Posterior vena cava (tissue), 2 donors: ENCODE measurements at places on chromosomes 6 and 20.

GRCh38 chr20:57251344-57251743 lies 15.1 kb downstream of the BMP7 start:
- no peak for DNase-seq

DNA sequence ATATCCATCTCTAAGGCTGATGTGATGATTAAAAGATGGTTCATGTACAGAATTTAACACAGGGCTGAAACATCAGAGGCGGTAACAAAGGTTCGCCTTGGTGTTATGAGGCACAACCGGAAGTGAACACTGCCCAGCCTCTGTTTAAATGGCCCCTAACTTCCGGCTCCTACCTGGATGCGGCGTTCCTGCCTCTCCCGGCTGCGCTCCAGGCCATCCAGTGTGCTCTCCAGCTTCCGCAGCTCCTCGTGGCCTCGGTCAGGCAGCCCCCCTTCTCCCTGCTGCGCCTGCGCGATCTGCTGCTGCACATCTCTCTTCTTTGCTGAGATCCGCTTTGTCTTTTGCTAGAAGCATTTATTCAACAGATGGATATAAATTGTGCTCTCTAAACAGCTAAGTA lies 195.3 kb downstream of the SYNE1 start:
- DNase-seq, result no peak

DNA sequence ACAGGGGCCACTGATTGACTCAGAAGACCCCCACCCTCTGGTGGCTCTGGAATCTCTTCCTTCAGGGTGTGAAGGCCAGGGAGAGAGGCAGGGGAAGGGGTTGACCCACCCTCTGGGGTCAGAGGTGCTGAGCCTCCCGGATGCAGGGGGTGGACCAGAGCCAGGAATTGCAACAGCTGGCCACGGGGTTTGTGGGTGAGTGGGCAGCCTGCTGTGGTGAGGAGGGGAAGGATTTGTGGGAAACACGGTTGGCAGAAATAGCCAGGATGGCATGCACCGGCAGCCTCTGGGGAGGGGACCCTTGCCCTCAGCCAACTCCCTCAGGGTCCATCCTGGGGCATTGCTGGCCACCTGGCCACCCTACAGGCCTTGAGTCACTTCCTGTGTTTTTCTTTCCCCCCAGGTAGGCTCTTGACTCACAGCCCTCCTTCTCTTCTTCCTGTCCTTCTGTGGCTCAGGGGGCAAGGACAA lies 92.8 kb downstream of the MRPL14 start:
- peak; percentile 58 for DNase-seq

- DNase-seq, result no peak
Measured at GRCh38 chr6:11835065-11835464, 56.5 kb upstream of the ADTRP start.

- DNase-seq, result no peak
Measured at GRCh38 chr6:164856138-164856537, 453.3 kb downstream of the C6orf118 start.

DNA sequence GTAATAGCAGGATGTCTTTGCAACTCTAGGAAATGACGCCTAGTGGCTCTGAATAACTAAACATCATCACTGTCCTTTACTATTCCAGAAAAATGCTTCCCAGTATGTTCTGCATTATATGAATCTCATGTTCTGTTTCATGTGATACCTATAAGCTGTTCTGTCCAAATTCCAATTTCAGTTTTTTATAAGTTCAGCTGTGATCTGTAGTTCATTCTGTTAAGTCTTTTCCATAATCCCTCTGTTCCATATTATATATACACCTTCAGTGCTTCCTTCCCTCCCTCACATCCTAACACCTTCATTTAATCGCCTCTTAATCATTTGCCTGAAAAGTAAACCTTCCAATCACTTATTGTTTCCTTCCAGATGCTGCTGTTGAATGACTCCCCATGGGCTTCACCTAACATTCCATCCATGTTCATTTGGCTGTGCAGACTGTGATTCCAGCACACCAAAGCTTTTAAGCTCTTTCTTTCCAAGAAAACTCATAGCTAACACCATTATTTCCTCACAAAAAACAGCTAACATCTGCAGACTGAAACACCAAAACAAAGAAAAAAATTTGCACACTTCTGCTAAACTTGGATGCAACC lies 18.6 kb downstream of the HMGCLL1 start:
- DNase-seq, result no peak

DNA sequence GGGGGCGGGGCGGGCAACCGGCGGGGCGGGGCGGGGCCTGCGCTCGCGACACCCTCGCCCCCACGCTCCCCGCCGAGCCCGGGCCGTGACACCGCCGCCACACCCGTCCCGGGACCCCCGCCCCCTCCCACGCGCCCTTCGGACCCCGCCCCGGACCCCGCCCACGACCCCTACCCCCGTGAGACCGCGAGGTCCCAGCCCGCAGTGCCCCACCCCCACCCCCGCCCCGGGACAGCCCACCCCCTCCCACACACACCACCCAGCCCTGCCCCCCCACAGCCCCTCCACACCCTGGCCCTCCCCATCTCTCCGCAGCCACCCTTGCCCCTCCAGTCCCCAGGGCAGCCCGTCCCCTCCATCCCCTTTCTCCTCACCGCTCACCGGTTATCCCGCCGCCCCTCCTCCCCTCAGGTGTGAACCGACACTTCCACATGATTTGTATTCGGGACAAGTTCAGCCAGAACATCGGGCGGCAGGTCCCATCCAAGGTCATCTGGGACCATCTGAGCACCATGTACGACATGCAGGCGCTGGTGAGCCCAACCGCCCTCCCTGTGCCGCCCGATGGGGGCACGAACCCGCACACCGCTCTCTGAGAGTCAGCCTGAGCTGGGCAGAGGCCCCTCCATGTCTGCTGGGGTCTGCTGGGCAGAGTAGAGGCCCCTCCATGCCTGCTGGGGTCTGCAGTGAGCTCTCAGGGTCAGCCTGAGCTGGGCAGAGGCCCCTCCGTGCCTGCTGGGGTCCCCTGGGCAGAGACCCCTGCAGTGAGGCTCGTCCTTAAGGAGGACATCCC lies 622 bp downstream of the MRGBP start:
- DNase-seq, result no peak

- no peak for DNase-seq
Measured at GRCh38 chr6:47447722-47448121, 29.9 kb upstream of the CD2AP start.

- DNase-seq, result no peak
Measured at GRCh38 chr6:35640017-35640664, 48.6 kb downstream of the FKBP5 start.

- no peak for DNase-seq
Measured at GRCh38 chr6:47076422-47077344, 34.6 kb upstream of the ADGRF1 start.

DNA sequence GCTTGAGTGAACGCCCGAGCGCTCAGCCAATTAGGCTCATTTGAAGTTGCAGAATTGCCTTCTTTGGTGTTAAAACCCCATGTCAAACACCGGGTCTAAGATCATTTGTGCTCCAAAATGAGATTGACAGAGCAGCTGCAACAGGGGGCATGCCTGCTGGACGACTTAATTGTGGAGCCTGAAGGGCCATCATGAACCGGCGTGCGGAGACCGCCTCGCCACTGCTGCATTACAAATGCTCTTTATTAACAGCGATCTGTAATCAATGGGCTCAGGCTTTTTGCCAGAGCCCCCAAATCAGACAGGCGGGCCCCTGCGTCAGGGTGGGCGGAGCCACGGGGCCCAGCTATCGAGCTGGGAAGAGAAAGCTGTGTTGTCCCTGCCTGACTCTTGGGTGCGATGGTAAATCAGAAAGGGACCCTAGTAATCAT lies 183.2 kb downstream of the SIM1 start:
- DNase-seq, result no peak

GRCh38 chr20:62983210-62983609 lies 23.6 kb downstream of the BHLHE23 start:
- DNase-seq, result no peak

- DNase-seq, result no peak
Measured at GRCh38 chr6:90354961-90355360, 58.3 kb upstream of the BACH2 start.

GRCh38 chr6:169144356-169144755 lies 109.3 kb downstream of the THBS2 start:
- no peak for DNase-seq

DNA sequence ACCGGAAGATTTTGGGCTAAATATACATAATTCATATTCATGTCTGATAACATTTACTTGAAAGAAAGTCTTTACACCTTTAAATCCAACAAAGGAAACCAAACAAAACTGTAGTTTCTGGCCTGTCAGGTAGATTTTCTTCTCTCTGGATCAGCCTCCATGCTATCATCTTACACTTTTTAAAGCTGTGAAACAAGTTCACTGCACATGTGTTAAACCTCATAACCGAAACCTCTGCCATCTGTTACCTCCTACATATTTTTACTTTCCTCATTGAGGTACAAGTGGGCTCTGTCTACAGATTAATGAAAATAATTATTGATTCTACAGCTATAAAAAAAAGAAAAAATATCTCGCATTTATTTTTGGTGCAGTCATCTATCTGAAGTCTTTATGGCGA lies 149.9 kb downstream of the RALGAPA2 start:
- no peak for DNase-seq

GRCh38 chr6:139871803-139872510 lies 497.5 kb upstream of the CITED2 start:
- DNase-seq, result no peak

GRCh38 chr6:23282252-23283021 lies 713.1 kb downstream of the HDGFL1 start:
- no peak for DNase-seq

GRCh38 chr6:135567375-135568083 lies 70.0 kb upstream of the AHI1 start:
- no peak for DNase-seq

- peak; percentile 86 for DNase-seq
Measured at GRCh38 chr6:28922821-28923317, 916 bp downstream of the TRIM27 start.

DNA sequence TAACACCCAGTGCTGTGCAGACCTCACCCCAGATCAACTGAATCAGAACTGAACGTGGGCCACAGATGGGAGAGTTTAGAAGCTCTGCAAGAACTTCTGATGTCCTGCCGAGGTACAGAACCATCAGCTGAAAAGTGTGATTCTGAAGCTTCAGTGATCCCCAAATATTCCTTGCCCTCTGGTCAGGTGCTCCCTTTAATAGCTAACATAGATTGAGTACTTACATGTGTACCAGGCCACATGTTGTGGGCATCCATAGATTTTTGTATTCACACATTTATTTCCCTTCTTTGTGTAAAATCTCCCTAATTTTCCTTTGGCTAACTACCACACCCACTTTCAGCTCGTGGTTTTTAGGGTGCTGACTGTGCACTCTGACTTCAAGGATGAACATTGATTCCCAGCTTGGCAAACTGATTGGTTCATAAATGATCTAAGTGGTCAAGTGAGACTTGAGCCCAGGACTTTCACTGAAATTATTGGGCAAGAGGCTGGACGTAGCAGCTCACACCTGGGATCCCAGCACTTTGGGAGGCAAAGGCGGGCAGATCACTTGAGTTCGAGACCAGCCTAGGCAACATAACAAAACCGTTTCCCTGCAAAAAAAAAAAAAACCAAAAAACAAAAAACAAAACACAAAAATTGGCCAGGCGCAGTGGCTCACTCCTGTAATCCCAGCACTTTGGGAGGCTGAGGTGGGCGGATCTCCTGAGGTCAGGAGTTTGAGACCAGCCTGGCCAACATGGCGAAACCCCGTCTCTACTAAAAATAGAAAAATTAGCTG lies 162.2 kb downstream of the BCAS1 start:
- DNase-seq, result no peak

DNA sequence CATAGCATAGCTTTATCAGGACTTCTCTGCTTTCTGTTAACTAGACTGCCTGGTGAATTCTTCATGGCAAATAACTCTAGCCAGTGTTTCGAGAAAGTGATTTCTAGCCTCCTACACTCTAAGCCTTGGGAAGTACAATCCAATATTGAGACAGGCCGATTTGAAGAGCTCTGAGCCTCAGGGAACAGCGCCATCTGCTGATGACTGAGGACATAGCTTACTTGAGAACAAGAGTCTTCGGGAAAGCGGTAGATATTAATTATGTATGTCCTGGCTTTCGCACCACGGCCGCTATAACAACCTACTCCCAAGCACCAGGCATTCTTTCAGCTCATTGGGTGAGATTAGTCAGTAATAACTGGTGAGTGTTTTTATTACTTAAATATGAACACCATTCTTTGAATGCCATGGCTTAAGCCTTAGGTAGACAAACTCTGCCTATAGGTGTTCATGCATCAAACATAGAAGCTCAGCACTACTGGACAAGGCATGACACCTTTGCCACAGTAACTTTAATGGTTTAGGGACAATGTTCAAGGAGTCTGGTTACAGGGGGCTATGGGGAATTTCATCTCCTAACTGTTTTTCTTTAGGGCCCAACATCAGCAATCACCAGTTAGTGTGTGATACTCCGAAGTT lies 518.6 kb downstream of the BMP2 start:
- peak; percentile 86 for DNase-seq

GRCh38 chr20:53004267-53004813 lies 32.2 kb downstream of the TSHZ2 start:
- no peak for DNase-seq

- no peak for DNase-seq
Measured at GRCh38 chr6:49721297-49721696, 8.0 kb upstream of the CRISP2 start.

DNA sequence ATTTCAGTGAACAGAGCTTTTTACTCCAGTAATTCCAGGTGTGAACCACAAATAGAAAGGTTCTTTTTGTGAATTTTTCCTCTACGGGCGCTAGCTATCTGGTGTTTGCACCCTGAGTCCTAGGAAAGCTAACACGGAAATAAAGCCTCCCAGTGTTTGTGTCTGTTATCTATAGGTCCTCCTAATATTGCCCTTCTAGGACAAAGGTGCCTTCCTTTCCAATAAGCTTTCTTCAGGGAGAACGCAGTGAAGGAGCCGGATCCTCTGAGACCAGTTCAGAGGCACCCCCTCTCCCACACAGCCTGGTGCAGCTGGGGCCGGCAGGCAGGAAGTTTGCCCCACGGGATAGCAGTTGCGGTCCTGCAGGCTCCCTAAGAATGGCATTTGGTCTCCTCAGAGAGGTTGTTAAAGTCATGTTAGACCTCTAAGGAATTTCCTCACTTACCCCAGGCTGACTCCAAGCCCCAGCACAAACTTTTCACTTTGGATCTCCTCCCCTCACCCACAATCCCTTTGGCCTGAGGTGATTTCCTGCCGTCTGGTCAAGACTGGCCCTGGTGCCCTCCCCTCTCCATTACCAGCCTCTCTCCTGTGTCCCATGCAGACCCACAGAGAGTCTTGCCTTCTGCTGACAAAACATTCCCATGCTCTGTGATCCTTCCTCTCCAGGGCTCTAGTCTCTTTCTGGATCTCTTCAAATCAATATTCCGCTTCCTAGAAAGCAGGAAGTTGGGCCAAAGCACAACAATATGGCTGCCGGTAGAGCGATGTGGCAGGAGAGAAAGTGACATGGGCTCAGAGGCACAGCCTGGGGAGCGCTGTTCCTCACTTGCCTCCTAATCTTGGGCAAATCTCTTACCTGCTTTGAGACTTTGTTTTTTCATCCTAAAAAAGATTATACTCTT lies 126.0 kb downstream of the MOXD1 start:
- DNase-seq, result no peak

DNA sequence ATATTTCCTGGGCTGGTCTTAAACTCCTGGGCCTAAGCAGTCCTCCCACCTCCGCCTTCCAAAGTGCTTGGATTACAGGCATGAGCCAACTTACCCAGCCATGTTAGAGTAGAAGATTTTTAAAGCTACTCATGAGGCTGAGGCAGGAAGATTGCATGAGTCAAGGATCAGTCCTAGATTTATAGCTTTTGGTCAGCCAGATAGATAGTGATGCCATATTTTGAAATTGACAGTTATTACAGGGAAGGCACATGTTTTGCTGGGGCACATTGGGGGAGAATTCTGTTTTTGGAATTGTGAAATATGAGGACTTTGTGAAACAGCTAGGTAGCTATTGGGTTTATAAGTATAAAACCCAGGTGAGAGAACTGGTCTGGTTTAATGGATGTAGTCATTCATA lies 40.9 kb downstream of the DOP1A start:
- DNase-seq, result no peak
